ENCODE measurements at places on chromosomes 1 and 21.
A peak's percentile ranks its signal among the peaks of the same experiment; 100 is the strongest.

- DNase-seq: no peak
Observed at GRCh38 chr1:27413004-27413403, 20.6 kb downstream of the GPR3 start.

- no peak for DNase-seq
Observed at GRCh38 chr1:23497777-23498439, 13.9 kb upstream of the ASAP3 start.

GRCh38 chr1:220564216-220564615, 36.3 kb downstream of the MARK1 start:
- DNase-seq: no peak

DNA sequence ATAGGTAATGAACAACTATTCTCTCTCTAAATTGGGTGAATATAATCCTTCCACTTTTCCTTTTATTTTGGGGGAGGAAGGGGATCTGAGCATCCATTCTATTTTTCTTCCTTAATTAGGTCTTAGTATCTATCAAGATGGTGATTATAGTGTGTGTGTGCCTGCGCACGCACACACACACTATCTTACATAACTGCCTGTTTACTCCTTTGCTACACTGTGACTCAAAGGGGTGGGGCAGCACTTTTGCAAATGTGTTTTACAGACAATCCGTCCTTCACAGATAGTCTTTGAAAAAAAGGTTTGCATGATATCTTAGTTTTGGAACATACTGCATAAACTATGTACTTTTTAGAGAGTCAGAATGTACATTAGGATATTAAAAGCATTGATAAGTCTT, 191.5 kb downstream of the SDCCAG8 start:
- peak; percentile 6 for DNase-seq

- DNase-seq: no peak
Observed at GRCh38 chr1:30274976-30275621, 448.3 kb downstream of the MATN1 start.

- no peak for DNase-seq
Observed at GRCh38 chr1:66476774-66477173, 57.2 kb upstream of the SGIP1 start.

DNA sequence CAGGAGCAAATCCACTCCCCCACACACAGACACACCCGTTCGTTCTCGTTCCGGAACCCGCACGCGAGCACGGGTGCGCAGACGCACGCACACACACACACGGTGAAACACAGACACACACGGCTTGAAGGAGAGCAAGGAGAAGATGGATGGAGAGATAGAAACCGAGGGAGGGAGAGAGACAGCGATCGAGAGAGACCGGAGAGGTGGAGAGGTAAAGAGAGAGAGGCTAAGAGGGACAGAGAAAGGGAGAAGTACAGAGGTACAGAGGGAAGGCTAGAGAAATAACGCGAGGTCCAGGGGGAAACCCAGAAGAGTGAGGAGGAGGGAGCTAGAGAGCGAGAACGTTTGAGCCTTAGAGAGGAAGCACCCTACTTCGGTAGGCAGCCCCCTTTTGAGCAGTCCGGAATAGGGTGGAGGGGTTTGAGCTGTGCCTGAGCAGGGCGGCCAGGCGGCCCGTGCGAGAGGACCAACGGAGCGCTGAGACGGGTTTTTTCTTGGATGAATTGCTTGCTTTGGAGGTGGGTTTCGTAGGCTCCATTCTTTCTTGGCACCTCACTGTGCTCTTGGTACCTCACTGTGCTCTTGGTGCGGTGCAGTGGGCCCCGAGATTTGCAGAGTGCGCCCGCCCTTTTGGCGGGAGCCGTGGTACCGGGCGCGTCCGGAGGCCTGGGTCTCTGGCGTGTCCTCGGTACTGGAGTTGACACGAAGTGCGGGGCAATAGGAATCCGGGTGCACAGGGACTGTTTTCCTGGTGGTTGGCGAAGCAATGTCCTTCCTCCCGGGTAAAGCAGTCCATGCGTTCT, 88.4 kb upstream of the RHOU start:
- DNase-seq: no peak

DNA sequence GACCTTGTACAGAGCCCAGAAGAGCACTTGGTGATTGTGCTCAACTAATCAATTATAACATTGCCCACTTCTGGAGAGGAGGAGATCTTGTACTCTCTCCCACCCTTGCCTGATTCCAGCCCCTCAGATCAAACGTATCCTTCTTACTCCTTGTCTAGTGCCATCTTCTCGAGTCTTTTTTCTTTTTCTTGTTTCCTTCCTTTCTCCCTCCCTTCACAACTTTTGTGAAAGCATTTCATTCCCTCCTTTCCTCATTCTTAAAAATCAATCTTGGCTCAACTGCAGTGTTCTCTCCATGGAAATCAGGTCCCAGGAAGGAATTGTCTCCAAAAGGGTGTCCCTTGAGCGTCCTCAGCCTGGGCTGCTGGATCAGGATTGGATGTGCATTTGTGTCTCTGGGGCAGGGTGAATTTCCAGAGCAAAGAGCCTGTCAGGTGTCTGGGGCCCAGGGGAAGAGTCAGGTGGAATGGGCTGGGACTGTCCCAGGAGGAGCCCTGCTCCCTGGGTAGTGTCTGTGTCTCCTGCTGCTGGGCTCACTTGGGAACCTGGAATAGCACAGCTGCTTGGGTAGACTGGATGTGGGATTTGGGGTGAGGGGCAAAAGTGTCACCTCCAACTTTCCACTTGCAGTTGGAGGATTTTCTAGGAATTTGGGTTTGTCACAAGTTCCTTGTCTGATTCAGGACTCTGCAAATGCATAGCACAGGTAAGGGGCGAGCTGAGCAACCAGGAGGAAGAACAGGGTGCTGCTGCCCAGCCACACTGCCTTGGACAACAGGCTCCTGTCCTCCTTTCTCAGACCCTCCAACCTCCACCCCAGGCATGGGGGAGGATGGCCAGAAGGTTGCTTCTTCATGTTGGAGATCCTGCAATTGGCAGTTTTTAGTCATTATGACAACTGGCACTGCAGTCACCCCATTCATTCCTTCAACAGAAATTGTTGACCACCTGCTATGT, 3.3 kb downstream of the SOX13 start:
- DNase-seq: no peak

GRCh38 chr21:41121785-41122415, 46.1 kb upstream of the BACE2 start:
- DNase-seq: peak; percentile 62

DNA sequence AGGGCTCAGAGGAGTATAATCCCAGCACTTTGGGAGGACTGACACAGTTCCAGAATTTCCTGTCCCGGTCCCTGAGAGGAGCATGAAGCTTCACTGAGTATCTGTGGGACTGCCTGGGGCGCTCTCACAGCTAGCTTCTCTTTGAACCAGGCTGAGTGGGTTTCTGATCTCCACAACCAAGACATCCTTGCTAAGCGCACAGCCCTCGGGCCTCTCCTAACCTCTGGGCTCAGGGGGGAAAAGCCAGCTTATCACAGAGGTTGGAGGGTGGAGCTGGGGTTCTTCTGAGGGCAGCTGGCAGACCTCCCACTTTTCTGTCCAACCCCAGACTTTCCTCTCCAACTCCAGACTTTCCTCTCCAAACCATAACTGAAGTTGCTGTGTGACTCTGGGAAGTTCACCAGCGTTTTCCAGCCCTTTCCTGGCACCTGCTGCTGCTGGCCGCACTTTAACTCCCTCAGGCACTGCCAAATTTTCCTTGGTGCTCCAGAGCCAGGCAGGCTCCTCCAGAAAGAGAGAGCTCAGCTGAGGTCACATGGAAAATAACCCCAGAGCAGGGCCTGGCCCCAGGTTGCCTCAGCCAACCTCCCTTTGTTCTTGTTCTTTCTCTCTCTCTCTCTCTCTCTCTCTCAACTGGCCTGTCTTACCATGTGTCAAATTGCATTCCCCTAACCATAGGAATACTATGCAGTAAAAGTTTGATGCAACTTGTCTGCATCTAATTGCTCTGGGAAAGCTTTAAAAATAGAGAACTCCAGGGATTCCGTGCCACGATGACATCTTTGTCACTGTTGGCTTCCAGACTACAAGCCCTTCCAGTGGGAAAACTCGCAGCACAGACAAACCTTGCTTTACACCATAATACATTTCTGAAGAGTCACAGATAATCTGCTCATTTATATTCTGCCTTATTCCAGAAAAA, 49.5 kb downstream of the OLFML2B start:
- DNase-seq: no peak
